NCI-H510A treated with DMSO at 0.1 percent for 48 hours (cell line): ENCODE measurements at places on chromosomes 16 and 17.

DNA sequence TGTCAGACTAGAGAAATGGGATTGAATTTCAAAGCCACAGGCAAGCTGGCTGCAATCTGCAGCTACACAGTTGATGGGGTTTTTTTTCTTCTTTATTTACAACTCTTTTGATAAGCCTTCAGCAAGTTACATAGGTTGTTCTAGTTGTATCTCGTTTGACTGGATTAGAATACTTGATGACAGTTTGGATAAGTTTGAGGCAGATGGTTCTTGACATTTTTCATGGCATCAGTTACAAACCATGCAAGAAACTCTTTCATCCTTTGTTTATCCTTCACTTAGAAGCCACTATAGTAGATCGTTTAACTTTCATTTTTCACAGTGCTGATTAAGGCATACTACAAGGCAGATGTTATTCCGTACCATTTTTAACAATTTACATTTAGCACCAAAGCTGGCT, 238.9 kb downstream of the TOX3 start:
- peak; percentile 91 for DNase-seq

GRCh38 chr17:73949903-73950592, 253.4 kb upstream of the RPL38 start:
- DNase-seq: no peak

- DNase-seq: no peak
Observed at GRCh38 chr17:45146890-45147580, 1.2 kb upstream of the HEXIM1 start.

- DNase-seq: no peak
Observed at GRCh38 chr17:76547183-76547641, 7.4 kb downstream of the PRCD start.

- DNase-seq: no peak
Observed at GRCh38 chr17:65261682-65262636, 124.8 kb downstream of the RGS9 start.

DNA sequence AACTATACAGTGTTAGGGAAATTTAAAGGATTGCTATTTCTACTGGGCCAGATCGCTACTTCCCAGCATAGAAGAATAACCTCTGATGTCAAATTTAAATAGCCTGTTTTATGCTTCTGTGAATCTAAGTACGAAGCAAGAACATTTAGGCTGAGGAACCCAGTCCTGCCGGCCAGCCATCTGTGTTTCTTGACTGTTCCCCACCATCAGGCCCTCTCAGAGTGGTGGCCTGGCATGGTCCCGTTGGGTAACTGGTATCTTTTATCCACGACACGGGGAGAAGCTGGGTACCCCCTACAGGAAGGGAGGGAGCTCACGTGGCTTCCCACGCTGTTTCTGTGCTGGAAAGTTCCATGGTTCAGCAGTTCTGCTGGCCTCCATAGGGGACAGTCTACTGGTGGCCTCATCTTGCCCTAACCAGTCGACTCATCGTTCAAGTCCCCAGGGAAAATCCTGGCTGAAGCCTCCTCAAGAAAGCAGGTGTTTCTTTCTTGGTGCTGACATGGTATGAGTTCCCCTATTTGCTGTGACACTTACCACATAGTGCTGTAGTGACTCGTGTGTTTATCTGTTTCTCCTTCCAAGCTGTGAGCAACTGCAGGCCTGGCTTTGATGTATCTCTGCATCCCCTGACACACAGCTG, 201.7 kb upstream of the NLRP1 start:
- no peak for DNase-seq

GRCh38 chr17:82105882-82106687, 8.0 kb upstream of the FASN start:
- DNase-seq: peak; percentile 87

GRCh38 chr17:338442-339192, 14.0 kb downstream of the RPH3AL start:
- DNase-seq: peak; percentile 21

GRCh38 chr17:77959926-77960521, 1.5 kb downstream of the TNRC6C start:
- DNase-seq: peak; percentile 63

GRCh38 chr16:19382887-19383816, 34.5 kb upstream of the TMC5 start:
- DNase-seq: peak; percentile 100

GRCh38 chr17:68507576-68507975, 4.7 kb upstream of the PRKAR1A start:
- no peak for DNase-seq

DNA sequence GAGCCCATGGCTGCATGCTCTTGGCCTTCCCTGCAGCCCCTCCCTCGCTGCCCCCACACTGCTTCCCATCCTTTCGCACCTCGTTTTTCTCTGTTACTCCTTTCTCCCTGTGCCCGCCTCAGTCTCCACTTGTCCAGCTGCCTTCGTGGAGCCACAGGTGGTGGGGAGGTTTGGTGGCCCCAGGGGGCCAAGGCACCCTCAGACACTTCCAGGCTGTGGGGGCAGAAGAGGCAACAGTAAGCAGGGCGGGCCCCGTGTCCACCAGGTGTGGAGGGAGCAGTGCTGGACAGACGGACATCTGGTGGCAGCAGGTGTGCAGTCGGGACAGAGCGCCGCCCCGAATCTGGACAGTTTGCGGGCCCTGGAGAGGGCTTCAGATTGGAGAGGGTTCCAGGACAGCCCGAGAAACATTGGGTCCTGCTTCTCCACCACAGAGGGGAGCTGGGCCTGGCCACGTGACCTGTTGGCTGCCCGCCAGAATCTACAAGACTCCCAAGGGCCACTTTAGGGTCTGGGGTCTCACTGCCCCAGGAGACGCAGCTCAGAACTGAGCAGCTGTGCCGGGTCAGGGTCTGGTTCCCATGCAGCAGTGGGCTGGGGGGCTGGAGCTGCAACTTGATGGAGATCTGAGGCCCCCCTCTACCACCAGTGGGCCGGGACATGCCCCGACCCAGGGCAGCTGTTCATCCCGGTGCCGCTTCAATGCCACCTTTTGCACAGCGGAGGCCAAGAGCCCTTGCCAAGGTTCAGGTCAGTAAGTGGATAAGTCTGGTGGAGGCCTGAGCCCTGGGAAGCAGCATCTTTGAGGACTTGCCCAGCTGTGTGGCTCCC, 22.8 kb downstream of the BAHCC1 start:
- DNase-seq: no peak

- no peak for DNase-seq
Observed at GRCh38 chr17:8754890-8755289, 3.5 kb downstream of the SPDYE4 start.

DNA sequence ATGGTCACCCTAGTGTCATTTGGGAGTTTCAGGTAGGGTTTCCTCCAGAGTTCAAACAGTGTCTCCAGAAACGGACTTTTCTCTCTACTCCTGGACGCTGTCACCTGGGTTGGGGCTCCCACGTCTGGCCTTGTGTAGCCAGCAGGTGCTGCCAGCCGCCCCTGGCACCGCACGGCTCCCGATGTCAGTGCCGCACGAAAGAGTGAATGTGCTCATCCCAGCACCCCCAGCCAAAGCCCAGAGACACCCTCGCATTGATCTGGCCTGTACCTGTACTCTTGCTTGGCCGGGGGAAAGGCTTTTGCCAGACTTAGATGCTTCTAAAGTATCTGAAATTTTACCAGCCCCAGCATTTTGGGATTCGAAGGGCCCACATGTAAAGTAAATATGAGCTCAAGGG, 351.9 kb downstream of the C16orf95 start:
- DNase-seq: no peak

- no peak for DNase-seq
Observed at GRCh38 chr17:1590747-1591473, 28.3 kb upstream of the PITPNA start.

- DNase-seq: no peak
Observed at GRCh38 chr17:38897176-38897575, 27.3 kb downstream of the LASP1 start.

DNA sequence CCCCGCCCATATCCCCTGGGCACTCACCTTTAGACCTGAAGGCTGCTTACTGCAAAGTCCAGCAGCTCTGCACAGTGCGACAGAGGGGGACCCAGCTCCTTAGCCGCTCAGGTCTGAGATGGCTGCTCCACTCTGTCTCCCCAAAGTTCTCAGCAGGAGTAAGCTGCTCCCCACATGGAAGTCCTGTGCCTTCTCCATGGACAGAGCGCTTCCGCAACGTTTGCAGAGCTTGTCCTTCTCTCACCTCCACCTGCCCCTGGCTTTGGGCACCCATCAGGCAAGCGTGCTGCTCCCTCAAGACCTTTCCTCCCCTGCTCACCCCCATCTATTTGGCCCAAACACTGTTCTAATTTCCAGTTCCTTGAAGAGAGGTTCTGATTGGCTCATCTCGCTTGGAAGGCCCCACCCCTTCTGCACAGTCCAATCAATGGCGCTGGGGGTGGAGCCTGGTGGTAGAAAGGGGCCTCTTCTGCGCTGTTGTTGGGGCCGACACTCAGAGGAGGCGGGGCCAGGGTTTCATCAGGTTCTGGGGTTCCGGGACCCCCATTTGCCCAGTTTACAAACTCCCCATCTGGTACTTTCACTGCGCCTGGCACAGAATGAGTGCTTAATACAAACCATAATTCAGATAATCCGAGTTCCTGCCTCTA, 137.2 kb downstream of the CYLD start:
- no peak for DNase-seq

- DNase-seq: no peak
Observed at GRCh38 chr16:27538528-27538927, 11.2 kb downstream of the GTF3C1 start.

- DNase-seq: no peak
Observed at GRCh38 chr16:86455640-86456039, 54.7 kb upstream of the FOXF1 start.

- peak; percentile 75 for DNase-seq
Observed at GRCh38 chr16:88651276-88651988, 579 bp upstream of the CYBA start.

DNA sequence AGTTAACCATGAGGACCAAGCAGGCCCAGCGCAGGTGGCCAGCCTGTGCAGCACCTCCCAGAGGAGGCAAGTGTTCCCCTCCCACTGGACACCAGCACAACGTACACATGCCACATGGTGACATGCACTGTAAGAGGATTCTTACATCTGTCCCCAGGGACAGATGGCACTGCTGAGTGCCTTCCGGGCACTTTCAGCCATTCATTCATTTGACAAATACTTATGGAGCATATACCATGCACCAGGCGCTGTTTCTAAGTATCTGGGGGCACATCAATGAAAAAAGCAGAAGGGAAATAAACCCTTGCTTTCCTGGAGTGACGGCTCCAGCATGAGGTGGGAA, 79.6 kb downstream of the GAS7 start:
- DNase-seq: no peak

DNA sequence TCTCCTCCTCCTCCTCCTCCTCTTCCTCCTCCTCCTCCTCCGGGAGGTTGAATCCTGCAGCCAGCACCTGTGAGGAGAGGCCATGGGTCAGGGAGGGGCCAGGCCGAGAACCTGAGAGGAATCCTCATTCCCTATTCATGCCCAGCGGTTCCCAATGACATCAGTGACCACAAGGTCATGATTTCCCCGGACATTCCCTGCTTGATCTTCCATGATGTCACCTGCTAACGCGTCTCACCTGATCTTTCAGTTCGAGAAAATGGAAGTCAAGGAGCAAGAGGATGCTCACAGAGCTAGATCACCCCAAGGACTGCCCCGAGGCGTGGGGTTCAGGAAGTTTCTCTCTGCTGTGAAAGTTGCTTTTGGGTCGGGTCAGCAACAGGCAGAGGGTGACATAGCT, 5.4 kb downstream of the APOBR start:
- no peak for DNase-seq

DNA sequence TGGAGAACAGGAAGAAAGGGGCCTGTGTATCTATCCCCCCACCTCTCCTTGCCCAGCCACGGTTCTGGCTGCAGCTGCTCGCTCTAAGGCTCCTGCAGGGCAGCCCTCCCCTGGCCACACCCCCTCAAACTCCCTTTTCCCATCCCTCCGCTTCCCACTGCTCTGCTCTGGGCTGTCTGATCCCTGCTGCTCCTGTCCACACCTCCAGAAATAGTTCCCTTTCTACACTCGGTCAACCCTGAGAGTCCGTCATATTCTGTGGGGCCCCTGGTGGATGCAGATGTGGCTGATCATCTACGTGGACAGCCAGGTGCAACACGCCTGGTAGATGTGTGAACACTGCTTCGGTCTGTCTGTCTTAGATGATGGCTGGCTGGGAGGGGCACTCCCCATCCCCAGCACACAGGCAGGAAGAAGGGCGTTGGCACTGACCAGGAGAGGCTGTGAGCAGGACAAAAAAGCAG, 19.3 kb upstream of the KRT19 start:
- no peak for DNase-seq

DNA sequence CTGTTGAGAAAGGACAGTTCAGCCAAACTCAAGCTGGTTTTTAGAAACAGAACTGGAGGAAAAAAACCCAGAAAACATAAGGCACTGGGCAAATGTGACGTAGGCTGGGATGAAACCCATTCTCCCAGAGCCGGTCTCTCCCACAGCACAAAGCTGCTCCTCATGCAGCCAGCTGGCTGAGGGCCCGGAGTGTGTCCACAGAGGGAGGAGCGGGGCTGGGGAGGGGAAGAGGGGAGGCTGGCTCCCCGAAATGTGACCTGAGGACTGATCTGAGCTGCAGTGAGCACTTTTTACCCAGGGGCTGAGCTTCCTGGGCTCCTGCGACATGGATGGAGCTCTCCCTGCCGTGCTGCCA, 20.8 kb downstream of the FOXF1 start:
- no peak for DNase-seq

- no peak for DNase-seq
Observed at GRCh38 chr16:65989861-65990604, 376.5 kb upstream of the CDH5 start.

DNA sequence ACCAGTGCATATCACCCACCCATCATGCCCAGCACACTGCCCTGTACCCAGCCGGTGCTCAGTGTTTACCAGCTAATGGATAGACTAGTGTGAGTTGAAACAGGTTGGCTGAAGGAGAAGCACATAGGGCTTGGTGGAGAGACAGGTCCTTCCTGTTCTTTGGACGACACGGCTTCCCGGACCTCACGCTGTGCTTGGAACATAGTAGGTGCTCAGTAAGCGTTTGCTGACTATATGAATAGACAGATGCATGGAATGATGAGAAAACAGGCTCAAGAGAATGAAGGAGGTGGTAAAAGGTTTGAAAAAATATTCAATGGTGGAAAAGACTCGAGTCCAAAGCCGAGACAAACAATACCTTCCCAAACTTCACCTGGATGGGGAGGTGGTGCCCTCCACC, 6.8 kb upstream of the FADS6 start:
- DNase-seq: no peak

DNA sequence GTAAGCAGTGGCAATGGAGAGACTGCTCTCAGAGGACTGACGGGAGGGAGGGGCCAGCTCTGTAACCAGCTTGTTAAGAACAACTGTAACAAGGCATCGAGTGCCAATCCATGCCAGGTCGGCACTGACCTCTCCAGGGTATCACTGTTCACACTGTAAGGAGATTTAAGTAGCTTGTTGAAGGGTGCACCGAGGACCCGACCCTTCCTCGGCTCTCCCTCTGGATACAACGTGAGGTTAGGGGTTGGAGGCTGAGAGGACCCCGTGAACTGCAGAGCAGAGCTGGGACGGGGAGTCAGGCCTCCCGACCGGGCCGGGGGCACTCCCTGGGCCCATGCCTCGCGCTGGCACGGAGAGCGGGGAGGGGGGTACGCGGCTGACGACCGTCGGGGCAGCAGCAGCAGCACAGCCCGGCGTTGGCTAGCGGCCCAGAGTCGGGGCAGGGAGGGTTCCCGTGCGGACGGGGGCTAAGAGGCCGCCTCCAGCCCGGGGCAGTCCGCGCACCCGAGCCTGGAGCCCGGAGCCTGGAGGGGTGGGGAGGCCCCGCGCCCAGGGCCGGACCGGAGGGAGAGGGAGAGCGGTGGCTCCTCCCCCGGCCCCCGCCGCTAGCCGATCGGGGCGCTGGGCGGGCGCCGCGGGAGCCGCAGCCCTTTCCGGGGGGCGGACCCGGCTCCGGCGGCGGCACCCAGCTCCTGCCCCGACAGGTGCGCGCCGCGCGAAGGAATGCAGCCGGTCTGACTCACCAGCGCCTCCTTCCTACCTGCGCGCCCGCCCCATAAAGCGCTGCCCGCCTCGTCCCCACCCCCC, at the start of gene ITGB4:
Gene ITGB4 (plus strand): TSS at position 804 of the 807 bp plus-strand sequence. CDS start 3,245 bp downstream, outside the sequence.
- DNase-seq: peak; percentile 42
